Esophagus squamous epithelium (tissue), 5 donors: ENCODE measurements at places on chromosomes 7 and 10.

GRCh38 chr7:117188376-117188775 lies 134.5 kb downstream of the WNT2 start:
- no peak for DNase-seq

DNA sequence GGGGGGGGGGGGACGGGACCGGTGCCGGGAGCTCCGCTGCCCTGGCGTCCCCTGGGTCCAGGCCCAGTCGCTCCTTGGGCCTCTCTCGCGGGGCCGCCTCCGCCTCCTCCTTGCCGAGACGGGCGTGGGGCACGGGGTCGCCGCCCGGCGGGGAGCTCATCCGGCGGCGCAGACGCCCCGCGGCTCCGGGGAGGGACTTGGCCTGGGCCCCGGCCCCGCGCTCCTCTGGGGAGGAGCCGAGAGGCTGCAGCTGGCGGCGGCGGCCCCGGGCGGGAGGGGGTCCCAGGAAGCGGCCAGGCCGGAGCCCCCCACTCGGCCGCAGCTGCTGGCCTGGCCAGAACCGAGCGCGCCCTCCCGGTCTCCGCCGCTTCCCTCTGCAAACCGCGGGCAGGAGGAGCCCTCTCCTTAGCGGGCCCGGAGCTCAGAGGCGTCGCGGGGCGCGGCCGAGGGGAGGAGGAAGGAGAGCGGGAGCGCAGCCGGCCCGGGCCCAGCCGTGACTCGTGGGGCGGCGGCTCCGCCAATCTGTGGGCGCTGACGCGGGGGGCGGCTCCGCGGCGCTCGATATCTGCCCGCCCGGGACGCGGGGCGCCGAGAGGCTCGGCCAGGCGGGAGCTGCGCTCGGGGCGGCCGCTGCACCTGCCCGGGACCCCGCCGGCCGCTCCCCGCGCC lies at the start of gene FAM20C:
Gene FAM20C, plus strand, starts transcription at position 591 of the 669 bp plus-strand sequence. CDS start 629 bp downstream, outside the sequence.
- no peak for DNase-seq

GRCh38 chr7:52352013-52352981 lies 683.1 kb upstream of the POM121L12 start:
- DNase-seq, result no peak

- no peak for DNase-seq
Measured at GRCh38 chr10:132164761-132165278, 21.9 kb upstream of the DPYSL4 start.

- DNase-seq, result no peak
Measured at GRCh38 chr10:127406018-127406550, 143.0 kb upstream of the NPS start.
